ENCODE measurements at places on chromosomes 1 and 21.

DNA sequence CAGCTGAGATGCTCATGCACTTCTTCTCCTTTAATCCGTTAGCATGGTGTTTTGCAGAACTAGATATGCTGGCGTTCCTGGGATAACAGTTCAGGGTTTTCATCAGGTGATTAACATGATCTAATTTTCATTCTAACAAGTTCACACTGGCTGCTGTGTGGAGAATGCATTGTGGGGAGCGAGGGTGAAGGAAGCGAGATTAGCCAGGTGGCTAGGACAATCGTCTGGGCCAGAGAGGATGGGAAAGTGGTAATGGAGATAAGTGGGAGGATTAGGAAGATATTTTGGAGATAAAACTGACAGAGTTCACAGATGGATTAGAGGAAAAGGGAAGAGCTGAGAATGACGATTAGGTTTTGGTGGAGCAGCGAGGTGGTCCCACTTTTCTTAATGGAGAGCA lies 138.1 kb upstream of the MAGI3 start:
- no peak for DNase-seq

DNA sequence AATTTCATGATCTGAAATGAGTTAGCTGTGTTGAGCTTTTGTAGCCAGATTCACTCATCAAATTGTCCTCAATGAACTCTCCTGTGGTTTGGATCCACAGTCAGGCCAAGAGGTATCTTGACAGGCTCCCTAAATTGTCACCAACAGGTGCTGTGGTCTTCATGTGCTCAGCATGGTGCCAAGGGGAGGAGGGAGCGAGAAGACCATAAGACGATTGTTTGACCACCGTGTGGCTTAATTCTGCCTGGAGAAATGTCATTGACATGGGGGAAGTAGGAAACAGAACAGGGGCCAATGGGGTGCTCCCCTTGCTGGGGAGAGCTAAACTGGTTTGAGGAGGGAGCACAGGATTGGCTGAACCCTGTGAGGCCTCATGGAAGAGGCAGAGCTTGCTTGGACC lies 219.3 kb downstream of the KCNJ6 start:
- no peak for DNase-seq

DNA sequence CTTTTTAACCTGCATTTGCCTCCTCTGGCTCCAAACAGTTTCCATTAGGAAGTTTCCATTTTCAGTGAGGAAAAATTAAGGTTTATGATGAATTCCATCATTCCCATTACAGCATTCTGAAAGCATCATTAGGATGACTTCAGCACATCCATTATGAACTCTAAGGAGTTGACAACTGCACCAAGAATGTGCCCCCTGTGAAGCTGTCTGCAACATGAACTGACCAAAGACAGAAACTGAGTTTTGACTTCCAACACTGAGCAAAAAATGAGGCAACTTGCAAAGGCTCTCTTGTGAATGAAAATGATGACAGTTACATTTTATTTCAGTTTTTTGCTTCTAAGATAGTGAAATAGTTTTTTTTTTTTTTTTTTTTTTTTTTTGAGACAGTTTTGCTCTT lies 18.3 kb upstream of the KCNE1 start:
- DNase-seq, result no peak

DNA sequence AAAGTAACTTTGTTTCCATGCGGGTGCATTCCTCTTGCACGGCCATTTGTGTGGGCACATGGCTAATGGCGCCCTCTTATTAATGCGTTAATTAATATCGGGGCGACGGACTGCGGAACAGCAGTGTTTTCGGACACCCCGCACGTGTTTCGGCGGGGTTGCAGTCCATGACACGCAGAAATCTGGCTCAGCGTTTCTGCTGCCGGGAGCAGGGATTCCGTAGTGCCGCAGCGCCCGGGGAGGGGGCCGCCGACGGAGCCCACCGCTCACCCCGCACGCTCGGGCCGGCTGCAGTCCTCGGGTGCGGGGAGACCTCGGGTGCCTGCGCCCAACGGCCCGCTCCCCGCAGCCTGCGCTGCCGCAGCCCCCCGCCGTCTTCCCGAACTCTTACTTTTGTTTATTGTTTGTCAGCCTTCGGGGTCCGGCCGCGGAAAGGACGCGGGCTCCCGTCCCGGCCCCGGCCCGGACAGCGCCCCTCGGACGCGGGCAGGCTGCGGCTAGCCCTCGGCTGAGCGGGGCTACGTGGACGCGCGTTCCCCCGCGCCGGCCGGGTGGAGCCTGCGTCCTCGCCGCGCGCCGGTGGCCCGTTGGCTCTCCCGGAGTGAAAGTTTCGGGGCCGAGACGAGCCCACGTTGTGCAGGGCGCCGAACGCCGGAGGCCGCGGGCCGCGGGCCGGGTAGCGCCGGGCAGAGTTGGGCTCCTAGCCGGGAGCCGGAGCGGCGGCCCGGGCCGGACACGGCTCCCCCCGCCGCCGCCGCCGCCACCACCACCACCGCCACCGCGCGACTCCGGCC lies 849 bp downstream of the NFIA start:
- DNase-seq, result no peak

DNA sequence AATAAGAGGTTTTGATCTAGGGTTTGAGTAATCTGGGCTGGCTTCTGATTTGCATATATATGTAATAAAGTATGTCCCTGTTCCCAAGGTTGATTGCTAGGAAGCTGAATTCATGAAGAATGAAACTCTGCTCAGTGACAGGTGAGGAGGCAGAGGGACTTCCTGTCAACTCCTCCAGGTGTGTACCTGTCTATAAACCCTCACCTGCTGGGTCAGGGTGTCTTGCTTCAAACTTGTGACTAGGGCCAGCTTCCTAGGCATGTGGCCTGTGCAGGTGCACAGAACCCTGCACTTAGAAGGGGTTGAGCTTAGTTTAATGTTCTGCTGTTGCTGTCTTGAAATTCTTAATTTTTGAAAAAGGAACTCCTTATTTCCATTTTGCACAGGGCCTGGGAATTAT lies 21.1 kb downstream of the OLFML3 start:
- DNase-seq, result no peak

DNA sequence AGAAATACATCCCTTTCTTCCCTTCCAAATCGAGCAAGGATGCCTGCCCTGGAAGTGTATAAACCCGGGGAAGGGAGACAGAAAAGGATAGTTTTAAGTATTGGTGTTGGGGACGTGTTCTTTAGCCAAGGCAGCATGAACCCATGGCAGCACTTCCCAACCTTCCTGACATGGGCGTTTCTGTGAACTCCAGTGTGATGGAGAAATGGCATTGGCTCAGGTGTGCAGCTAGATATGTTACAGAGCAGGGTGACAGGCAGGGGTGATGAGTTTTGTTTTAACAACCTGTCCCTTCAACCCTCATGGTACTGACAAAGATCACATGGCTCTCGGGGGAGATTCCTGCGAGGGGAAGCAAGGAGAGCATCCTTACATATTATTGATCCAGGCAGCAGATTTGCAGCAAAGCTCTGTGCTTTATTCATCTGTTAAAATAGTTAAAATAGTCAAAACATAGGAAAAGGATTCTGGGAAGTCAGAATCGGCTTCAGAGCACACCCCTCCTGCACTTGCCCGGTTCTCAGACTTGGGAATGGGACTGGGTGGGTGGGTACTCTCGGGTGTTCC lies 4.0 kb downstream of the MX1 start:
- no peak for DNase-seq

GRCh38 chr1:50109647-50110075 lies 941 bp downstream of the ELAVL4 start:
- DNase-seq, result no peak

GRCh38 chr1:61120998-61121397 lies 38.6 kb downstream of the NFIA start:
- no peak for DNase-seq

DNA sequence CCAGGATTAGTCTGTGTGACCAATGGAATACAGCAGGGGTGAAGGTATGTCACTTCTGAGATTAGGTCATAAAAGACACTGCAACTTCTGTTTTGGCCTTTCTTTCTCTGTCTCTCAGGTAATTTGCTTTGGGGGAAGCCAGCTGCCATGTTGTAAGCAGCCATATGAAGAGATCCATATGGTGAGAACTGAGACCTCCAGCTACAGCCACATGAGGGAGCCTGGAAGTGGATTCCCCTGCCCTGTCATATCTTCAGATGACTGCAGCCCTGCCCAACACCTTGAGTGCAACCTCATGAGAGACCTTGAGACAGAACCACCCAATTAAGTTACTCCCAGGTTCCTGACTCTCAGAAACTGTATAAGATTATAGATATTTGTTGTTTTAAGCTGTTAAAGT lies 70.1 kb upstream of the ESRRG start:
- DNase-seq, result no peak

GRCh38 chr21:39062196-39062595 lies 121.1 kb downstream of the PSMG1 start:
- no peak for DNase-seq

- no peak for DNase-seq
Observed at GRCh38 chr1:182549346-182549745, 39.7 kb downstream of the RNASEL start.

- DNase-seq, result no peak
Observed at GRCh38 chr1:5685446-5686040, 306.7 kb downstream of the NPHP4 start.

- no peak for DNase-seq
Observed at GRCh38 chr1:240232530-240232929, 140.8 kb downstream of the FMN2 start.

DNA sequence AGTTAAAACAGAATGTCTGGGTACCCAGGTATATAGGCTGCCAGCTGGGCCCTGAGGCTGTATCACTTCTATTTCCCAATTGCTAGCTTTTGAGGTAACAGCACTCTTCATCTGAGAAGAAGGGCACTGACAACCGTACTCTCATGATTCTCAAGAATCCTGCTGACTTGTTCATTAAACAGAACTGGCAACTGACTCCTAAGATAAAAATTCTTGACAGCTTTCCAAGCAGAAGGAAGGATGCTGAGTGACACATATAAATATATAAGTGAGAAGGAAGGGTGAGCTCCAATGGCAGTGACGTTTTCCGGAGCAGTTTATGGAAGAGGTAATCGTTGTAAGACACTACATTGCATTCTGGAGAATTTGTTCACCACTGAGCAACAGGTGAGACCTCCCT lies 48.1 kb upstream of the NRIP1 start:
- no peak for DNase-seq

DNA sequence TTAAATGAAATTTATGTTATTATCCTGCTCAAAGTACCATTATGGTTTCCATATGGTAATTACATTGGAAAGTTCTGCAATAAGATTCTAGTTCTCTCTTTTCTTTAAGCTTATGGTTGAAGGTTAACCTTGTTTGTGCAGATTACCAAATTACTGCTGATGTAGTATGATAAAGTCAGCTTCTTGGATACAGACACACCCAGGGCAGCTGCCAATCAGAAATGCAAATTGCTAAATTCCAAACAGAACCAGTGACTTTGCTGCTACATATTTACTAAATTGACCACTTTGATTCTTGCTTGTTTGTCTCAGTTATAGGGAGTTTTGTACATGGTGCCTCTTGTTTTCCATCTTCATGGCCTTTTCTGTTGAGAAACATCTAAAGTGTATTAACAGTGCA lies 26.5 kb downstream of the GNAT2 start:
- DNase-seq, result no peak

DNA sequence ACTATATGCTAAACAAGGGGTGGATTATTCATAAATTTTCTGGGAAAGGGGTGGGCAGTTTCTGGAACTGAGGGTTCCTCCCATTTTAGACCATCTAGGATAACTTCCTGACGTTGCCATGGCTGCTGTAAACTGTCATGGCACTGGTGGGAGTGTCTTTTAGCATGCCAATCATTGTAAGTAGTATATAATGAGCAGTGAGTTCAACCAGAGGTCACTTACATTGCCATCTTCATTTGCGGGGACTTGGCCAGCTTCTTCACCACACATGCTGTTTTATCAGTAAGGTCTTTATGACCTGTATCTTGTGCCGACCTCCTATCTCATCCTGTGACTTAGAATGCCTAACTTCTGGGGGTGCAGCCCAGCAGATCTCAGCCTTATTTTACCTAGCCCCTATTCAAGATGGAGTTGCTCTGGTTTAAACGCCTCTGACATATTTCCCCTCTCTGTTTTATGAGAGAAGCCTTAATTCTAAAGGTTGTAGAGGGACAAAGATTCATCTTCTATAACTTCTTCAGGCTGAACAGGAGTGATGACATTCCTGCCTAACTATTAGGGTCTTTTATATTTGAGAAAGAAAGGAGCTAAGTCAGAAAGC lies 60.4 kb downstream of the DIP2A start:
- no peak for DNase-seq

DNA sequence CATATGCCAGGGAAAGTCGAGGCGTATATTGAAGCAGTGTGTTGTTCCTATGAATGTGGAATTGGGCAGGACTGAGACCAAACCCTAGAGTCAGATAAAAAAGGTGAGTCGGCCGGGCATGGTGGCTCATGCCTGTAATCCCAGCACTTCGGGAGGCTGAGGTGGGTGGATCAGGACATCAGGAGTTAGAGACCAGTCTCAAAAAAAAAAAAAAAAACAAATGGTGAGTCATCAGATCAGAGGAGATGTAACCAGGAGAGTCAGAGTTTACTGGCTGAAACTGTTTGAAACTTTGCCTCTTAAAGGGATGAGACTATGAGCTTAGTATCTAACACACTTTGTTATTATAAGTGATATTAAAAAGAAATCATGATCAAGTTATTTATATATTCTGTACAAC lies 26.4 kb upstream of the SYCP1 start:
- DNase-seq, result no peak

- no peak for DNase-seq
Observed at GRCh38 chr1:94351481-94351880, 66.7 kb upstream of the ABCD3 start.

GRCh38 chr1:21396516-21396915 lies 43.4 kb upstream of the NBPF3 start:
- no peak for DNase-seq

GRCh38 chr1:24018611-24019580 lies 38.8 kb upstream of the SRSF10 start:
- DNase-seq, result no peak

DNA sequence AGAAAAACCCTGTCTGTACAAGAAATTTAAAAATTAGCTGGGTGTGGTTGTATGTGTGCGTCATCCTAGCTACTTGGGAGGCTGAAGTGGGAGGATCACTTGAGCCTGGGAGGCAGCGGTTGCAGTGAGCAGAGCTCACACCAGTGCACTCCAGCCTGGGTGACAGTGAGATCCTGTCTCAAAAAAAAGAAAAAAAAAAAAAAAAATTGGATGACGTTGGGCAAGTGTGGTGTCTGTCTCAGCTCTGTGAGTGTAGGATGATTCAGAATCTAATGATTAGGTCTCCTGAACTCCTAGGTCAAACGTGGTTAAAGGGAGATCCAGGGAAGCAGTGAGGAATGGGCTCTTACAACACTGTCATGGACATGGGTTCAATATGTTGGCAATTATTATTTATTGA lies 435.9 kb downstream of the KIF26B start:
- no peak for DNase-seq

GRCh38 chr1:72229893-72230292 lies 52.4 kb downstream of the NEGR1 start:
- no peak for DNase-seq

DNA sequence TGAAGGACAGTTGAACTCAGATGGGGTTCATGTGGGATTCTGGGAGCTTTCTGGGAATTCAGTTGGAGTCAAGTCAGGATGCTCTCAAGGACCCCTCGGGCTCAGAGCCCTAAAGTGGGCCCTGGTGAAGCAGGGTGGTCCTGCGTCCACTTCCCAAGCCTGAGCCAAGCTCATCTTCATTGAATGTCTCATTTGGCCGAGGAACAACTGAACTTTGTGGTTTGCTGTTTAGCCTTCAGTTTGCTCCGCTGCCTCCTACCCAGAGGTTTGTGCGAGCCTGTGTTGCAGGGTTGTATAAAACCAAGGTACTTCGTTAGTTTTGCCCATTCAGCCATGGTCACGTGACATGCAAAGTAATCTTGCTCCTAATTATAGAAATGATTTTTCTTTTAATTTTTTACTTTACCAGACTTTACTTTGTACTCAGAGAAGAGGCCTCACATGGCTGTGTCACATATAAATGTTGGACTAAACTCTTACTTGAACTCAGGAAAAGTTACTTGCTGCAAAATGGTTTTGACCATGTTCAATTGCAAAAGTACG lies 49.7 kb downstream of the B3GALT5 start:
- DNase-seq, result no peak
